AG09319 (cell line): ENCODE measurements at places on chromosomes 2 and 18.

- DNase-seq = no peak
Observed at GRCh38 chr2:131584940-131585339, 57.3 kb downstream of the CCDC74A start.

DNA sequence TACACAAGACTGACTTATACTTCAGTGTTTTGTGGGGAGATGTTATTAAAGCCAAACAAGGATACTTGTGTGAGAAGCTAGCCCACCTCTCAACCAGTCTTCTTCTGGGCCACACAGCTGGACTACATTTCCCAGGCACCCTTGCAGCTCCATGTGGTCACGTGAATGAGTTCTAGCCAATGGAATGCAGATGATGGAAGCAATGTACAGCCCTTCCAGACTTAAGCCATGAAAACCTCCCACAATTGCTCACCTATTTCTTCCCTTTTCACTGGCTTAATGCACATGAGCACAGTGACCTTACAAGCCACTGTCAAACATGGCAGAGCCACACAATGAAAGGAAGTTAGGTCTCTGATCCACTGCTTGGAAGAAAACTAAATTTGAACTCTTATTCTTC, 20.4 kb upstream of the FEZ2 start:
- DNase-seq = no peak

DNA sequence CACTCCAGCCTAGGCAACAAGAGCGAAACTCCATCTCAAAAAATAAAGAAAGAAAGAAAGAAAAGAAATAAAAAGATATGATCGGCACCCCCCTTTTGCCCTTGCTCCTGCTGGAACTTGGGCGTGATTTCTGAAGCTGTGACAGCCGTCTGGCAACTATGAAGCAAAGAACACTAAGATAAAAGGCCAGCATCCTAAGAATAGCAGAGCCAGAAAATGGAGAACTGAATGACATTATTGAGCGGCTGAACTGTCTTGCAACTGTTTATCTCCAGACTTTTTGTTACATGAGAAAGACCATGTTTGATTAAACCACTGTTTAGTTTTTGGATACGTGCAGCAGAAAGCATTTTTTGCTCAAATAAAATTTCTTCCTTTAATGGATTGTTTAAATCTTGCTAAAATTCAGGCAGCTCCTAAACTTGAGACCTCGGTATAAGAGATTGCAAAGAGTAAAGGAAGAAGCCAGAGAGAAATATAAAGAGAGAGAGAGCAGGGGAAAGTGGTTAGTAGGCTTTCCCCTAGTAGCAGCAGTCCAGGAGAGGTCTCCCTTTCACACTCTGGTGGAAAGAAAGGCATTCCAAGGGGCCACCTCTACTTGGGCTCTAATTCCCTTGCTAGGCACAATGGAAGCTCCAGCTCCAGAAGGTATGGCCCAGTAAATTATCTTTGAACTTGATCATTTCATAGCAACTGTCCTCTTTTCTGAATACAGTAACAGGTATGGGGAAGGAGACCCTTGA, 8.2 kb upstream of the MBD2 start:
- no peak for DNase-seq

GRCh38 chr2:175769200-175769599, 232.9 kb downstream of the LNPK start:
- no peak for DNase-seq
